Osteoblast (primary cell): ENCODE measurements at places on chromosomes 5 and 9.
A peak's percentile ranks its signal among the peaks of the same experiment; 100 is the strongest.

DNA sequence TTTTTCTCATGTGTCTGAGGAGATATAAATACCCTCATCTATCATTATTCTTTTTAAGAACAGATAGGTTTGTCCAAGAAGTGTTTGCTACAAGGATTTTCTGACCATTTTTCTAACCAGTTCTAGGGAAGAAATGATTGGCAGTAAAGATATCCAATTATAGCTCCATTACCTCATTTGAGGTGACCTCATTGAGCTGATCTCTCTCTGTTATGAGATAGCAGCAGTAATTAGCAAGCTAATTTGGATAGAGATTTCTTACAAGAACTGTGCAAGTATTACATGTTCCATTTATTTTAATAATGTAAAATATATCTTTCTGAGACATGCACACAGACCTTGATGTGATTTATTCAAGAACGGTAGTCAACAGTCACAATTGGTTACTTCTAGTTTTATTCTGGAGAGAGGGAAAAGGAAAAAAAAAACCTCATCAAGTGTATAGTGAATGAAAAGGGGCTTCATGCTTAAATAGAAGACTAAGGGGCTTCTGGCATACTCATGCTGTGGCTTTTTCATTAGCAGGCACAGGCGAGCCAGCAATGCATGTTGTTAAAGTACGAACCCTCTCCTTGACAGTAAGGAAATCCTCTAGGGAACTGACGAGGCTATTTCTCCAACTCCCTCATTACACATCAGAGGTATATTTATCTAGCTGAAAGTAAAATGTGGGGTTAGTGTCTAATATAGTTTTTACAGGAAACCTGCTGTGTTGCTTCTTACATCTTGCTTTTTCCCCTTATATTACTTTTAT, 127.3 kb downstream of the NUDT12 start:
- peak overlapping the region; percentile 70 for H3K27ac ChIP-seq
- H3K4me1 ChIP-seq = peaks cover 48% of the 10 kb centered on the region
- H3K36me3 ChIP-seq = no peaks in the 10 kb centered on the region
- DNase-seq = peak; percentile 62
- H3K4me3 ChIP-seq = no peak overlapping the region

DNA sequence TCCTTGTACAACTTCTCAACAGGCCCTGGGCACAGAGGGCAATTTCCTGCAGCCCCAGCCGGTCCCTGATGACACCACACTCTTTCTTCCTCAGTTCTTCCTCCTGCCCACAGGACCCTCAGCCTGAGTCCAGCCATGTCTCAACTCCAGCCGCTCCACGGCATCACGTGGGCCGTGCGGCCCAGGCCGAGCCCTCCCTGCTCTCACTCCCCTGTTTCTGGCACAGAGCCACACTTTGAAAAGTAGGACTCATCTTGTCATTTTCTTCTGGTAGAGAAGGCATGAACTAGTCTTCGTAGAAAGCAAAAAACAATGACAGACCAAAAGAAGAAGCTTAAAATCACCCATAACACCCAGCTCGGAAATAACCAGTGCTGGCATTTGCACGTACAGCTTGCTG, 404.7 kb upstream of the IRX1 start:
- H3K4me3 ChIP-seq = no peak overlapping the region
- H3K36me3 ChIP-seq = no peaks in the 10 kb centered on the region
- H3K27ac ChIP-seq = no peak overlapping the region
- H3K4me1 ChIP-seq = no peaks in the 10 kb centered on the region
- no peak for DNase-seq

DNA sequence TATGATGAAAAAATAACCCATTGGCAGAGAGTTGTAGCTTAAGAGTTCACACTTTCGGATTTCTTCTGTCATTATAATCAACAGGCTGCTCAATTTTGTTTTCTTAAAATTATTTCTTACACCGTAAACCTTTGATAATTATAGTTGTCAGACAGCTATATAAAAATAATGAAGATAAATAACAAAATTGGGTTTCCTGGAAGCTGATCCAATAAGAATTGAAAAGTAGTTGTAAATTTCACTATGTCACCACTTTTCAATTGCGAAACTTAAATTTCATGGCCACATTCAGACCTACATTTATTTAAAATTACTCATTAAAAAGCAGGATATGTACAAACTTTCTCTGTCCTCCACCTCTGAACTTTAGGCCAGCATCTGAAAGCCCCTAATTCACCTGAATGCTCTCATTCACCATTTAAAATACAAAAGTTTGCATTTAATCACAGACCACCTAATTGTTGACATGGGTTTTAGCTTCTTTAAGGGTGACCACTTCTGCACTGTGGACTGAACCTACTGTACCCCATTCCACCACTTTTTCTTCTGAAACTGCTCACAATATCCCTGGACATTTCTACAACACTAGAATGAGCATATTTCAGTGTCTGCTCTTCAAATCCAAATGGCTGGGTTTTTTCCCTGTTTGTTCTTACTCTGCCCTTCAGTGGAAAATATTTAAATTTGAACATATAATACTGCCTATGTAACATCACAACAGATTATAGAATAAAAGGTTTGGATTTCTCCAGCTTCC, 680 bp downstream of the SELENOP start:
- H3K36me3 ChIP-seq = no peaks in the 10 kb centered on the region
- no peaks in the 10 kb centered on the region for H3K27me3 ChIP-seq
- no peak for DNase-seq
- peak overlapping the region; percentile 59 for H3K4me3 ChIP-seq
- peaks cover 12% of the 10 kb centered on the region for H3K4me1 ChIP-seq

DNA sequence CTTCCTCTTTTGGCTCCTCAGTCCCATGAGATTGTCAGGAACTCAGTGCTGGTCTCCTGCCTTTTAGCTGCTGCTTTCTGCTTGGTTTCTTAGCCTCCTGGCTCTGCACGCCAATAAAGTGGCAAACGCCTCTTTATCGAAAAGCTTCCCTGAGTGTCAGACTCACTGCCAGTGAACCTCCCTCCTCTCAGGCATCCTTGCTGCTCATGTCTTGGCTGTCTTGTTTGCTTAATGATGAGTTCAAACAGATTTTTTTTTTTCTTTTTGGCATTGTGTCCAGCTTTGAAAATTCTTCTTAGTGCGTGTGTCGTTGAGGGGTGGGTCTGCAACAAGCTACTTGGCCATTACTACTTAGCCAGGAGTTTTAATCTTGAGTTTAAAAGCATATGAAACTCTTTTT, 14.9 kb downstream of the RASGRF2 start:
- H3K4me3 ChIP-seq = no peak overlapping the region
- no peaks in the 10 kb centered on the region for H3K4me1 ChIP-seq
- no peaks in the 10 kb centered on the region for H3K36me3 ChIP-seq
- no peak for DNase-seq
- no peak overlapping the region for H3K27ac ChIP-seq

- no peak overlapping the region for H3K4me3 ChIP-seq
- H3K27me3 ChIP-seq = peaks cover 5% of the 10 kb centered on the region
- H3K36me3 ChIP-seq = peaks cover 15% of the 10 kb centered on the region
- DNase-seq = no peak
- H3K4me1 ChIP-seq = peaks cover 13% of the 10 kb centered on the region
- no peak overlapping the region for H3K27ac ChIP-seq
Measured at GRCh38 chr9:136850866-136851775, 1.0 kb upstream of the MAMDC4 start.

DNA sequence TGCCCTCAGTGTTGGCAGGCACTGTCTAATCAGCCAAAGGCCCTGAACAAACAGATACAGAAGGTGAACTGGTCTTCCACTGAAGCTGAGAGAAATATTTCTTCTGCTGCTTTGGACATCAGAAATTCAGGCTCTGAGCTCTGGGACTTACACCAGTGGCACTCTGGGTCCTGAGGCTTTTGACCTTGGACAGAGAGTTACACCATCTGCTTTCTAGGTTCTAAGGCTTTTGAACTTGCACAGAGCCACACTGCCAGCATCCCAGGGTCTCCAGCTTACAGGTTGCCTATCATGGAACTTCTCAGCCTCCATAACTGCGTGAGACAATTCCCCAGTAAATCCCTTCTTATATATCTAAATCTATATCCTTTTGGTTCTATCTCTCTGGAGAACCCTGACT, 326.7 kb downstream of the MLLT3 start:
- H3K4me3 ChIP-seq = no peak overlapping the region
- H3K27me3 ChIP-seq = no peaks in the 10 kb centered on the region
- H3K4me1 ChIP-seq = peaks cover 9% of the 10 kb centered on the region
- DNase-seq = no peak
- H3K36me3 ChIP-seq = no peaks in the 10 kb centered on the region

DNA sequence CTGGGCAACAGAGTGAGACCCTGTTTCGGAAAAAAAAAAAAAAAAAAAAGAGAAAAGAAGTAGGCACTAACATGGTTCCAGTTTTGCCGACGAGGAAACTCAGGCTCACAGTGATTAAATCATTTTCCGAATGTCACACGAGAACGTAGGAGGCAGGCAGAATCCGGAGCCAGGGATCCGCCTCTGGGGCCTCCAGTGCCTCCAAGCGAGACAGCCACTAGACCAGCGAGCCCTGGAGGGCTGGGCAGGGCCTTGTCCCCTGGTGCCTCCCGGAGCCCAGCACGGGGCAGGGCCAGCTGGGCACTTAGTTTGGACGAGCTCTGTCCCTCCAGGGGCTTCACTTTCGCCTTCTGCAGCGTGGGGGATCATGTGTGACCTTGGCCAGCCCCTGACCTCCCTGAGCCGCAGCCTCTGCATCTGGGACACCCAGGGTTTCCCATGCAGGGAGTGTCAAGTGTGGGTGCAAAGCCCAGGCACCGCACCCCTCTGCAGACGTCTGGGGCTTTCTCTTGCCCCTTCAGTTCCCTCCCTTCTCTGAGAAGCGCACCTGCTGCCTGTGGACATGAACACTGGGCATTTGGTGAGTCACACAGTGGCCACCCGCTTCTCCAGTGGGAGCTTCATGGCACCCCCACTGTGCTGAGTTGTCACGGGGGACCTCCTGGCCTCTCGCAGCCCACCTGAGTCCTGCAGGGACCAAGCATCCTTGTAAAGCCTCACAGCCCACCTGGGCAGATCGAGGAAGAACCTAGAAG, 80.3 kb downstream of the RXRA start:
- H3K4me1 ChIP-seq = peaks cover 43% of the 10 kb centered on the region
- peak; percentile 96 for DNase-seq
- H3K4me3 ChIP-seq = peak overlapping the region; percentile 61
- H3K36me3 ChIP-seq = peaks cover 9% of the 10 kb centered on the region
- peak overlapping the region; percentile 95 for H3K27ac ChIP-seq

DNA sequence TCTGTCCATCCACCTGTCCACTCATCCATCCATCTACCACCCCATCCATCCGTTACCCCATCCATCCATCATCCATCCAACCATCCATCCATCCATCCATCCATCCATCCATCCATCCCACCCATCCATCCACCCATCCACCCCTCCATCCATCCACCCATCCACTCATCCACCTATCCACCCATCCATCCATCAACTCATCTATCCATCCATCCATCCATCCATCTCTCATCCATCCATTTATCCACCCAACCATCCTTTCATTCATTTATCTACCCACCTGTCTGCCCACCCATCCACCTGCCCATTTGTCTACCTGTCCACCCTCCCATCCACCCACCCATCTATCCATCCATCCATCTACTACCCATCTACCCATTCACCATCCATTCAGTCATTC, 84.1 kb upstream of the ASS1 start:
- peaks cover 5% of the 10 kb centered on the region for H3K27me3 ChIP-seq
- no peak for DNase-seq
- no peak overlapping the region for H3K4me3 ChIP-seq
- no peaks in the 10 kb centered on the region for H3K4me1 ChIP-seq
- no peaks in the 10 kb centered on the region for H3K36me3 ChIP-seq

- H3K36me3 ChIP-seq = no peaks in the 10 kb centered on the region
- no peak overlapping the region for H3K4me3 ChIP-seq
- no peak overlapping the region for H3K27ac ChIP-seq
- DNase-seq = no peak
- H3K27me3 ChIP-seq = no peaks in the 10 kb centered on the region
Measured at GRCh38 chr5:67809589-67809988, 406.0 kb upstream of the PIK3R1 start.

GRCh38 chr5:16866273-16866672, 69.8 kb downstream of the MYO10 start:
- peaks cover 3% of the 10 kb centered on the region for H3K36me3 ChIP-seq
- peaks cover 38% of the 10 kb centered on the region for H3K4me1 ChIP-seq
- H3K4me3 ChIP-seq = no peak overlapping the region
- no peak overlapping the region for H3K27ac ChIP-seq
- DNase-seq = no peak

DNA sequence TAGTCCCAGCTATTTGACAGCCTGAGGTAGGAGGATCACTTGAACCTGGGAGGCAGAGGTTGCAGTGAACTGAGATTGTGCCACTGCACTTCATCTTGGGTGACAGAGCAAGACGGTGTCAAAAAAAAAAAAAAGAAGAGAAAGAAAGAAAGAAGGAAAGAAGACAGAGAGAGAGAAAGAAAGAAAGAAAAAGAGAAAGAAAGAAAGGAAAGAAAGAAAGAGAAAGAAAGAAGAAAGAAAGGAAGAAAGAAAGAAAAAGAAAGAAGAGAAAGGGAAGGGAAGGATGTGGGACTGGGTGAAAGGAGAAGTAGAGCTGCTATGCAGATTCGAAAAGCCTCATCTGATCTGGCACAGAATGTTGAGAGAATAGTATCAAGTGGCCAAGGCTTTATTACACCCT, 23.7 kb upstream of the SCAMP1 start:
- no peaks in the 10 kb centered on the region for H3K27me3 ChIP-seq
- H3K36me3 ChIP-seq = no peaks in the 10 kb centered on the region
- DNase-seq = peak; percentile 23

GRCh38 chr5:51488803-51489642, 105.8 kb downstream of the ISL1 start:
- H3K27me3 ChIP-seq = no peaks in the 10 kb centered on the region
- H3K27ac ChIP-seq = no peak overlapping the region
- H3K36me3 ChIP-seq = no peaks in the 10 kb centered on the region
- no peak overlapping the region for H3K4me3 ChIP-seq

DNA sequence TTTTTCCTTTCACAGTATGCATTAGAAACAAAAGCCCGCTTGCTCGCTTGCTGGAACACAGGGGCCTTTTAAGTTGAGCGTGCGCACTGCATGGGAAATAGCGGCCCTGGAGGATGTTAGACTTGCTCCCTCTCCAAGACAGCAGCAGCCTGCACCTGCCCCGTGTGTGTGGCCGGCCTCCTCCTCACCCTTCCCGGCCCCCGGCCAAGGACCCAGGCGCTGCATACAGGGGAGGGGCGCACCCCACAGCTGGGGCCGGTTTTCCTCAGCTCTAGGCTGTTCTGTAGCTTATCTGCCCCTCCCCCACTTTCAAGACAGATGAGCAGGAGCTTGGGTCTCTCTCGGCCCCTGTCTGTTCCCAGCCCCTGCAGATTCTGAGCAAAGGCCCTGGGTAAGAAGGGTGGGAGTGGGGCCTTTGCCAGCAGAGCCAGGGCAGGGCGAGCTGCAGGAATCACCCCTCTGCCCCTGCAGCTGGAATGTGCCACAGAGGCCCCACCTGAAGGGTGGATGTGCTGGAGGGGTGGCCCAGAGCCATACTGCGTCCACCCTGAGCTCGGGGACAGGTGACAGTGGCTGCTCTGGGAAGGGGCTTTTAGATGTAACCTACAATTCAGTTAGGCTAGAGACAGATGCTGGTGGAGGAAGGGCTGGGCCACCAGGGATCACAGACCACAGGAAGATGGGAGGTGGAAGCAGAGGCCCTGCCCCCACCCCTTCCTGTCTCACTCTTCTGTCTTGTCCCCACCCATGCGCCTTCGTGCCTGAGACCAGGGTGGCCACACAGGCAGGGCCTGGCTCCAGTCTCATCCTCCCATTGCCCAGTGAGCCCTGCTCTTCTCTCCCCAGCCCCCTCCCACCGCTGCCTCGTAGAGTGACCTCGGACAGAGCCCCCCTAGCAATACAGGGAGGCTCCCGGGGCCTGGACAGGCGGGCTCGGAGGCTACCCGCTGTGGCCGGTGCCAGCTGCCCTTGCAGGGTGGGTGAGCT, 132.4 kb downstream of the DAB2IP start:
- H3K4me3 ChIP-seq = no peak overlapping the region
- peak; percentile 60 for DNase-seq
- no peaks in the 10 kb centered on the region for H3K27me3 ChIP-seq
- H3K36me3 ChIP-seq = no peaks in the 10 kb centered on the region
- no peaks in the 10 kb centered on the region for H3K4me1 ChIP-seq
